GM23338 (cell line): ENCODE measurements at places on chromosomes 11 and 22. TPM values are rescaled to one million over a fixed set of nuclear protein-coding genes. Genes with fewer than 3 reads are reported as not detected.

- DNase-seq = no peak
- H3K4me1 ChIP-seq = no peaks in the 10 kb centered on the region
- H3K27me3 ChIP-seq = no peaks in the 10 kb centered on the region
- H3K4me3 ChIP-seq = no peak overlapping the region
- no peak overlapping the region for H3K27ac ChIP-seq
These were observed 14.0 kb downstream of the RPUSD4 start for GRCh38 chr11:126197277-126197939.

- H3K27ac ChIP-seq = no peak overlapping the region
- peaks cover 14% of the 10 kb centered on the region for H3K4me1 ChIP-seq
- no peak overlapping the region for H3K4me3 ChIP-seq
- peak; percentile 15 for DNase-seq
- H3K36me3 ChIP-seq = no peaks in the 10 kb centered on the region
These were observed 62.8 kb downstream of the PRDM11 start for GRCh38 chr11:45209000-45209879.

DNA sequence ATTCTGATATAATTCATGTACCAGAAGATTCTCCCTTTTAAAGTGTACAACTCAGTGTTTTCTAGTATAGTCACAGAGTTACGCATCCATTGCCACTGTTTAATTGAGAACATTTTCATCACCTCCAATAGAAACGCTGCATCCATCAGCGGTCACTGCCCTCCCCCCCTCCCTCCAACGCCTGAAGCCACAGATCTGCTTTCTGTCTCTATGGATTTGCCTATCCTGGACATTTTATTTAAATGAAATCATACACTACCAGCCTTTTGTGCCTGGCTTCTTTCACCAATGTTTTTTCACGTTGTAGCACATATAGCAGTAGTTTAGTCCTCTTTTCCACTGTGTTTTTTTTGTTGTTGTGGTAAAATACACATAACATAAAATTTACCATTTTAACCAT is 22.8 kb downstream of the TCP11L1 start:
- peaks cover 17% of the 10 kb centered on the region for H3K36me3 ChIP-seq
- H3K4me3 ChIP-seq = no peak overlapping the region
- no peaks in the 10 kb centered on the region for H3K27me3 ChIP-seq
- no peak for DNase-seq
- peaks cover 9% of the 10 kb centered on the region; the same call in 1 of the 2 replicates for H3K4me1 ChIP-seq

- H3K36me3 ChIP-seq = no peaks in the 10 kb centered on the region
- H3K4me1 ChIP-seq = no peaks in the 10 kb centered on the region
- H3K27ac ChIP-seq = no peak overlapping the region
- no peak overlapping the region for H3K4me3 ChIP-seq
These were observed 8.7 kb downstream of the POU2AF1 start for GRCh38 chr11:111370270-111370901.

DNA sequence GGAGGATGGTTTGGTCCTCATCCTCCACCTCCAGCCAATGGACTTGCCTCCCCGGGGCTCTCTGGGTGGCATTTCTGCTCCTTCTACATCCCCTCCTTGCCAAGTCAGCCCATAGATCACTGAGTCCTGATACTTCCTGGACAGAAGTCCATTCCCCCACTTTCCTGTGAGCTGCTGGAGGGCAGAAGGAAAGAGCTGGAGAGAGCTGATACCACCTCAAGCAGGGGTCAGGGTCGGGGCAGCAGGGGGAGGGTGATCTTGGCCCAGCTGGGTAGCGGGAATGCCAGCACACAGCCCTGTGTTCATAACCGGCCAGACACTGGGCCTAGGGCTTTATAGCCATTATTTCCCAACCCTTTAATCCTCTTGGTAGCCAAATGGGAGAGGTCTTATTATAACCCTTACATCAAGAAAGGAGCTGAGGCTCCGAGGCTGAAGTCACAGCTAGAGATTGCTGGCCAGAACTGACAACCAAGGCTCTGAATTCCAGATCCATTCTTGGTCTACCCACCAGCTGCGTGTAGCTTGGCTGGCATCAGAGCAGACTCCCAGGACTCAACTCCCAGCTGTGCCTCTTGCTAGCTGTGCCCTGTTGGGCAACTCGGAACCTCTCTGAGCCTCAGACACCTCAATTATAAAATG is 39.9 kb downstream of the CD6 start:
- no peaks in the 10 kb centered on the region for H3K36me3 ChIP-seq
- DNase-seq = no peak
- no peak overlapping the region for H3K4me3 ChIP-seq
- peaks cover 54% of the 10 kb centered on the region for H3K27me3 ChIP-seq
- no peak overlapping the region for H3K27ac ChIP-seq

DNA sequence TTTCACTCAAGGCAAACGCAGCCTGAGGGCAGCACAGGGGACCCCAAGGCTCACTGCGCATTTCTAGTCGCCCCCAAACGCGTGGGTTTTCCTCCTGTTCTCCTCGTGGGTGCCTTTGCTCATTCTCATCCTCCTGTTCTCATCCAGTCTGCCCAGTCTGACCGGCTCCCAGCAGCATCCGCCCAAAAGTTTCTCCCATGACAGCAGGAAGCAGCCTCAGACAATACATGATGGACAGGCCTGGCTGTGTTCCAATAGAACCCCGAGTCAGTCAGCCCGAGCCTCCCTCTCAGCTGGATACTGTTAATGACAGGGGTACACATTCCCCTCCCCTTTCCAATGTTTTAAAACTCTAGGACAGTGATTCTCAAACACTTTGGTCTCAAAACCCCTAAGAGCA is 22.5 kb upstream of the KRTAP5-7 start:
- no peak for DNase-seq
- no peaks in the 10 kb centered on the region for H3K36me3 ChIP-seq
- no peak overlapping the region for H3K27ac ChIP-seq

DNA sequence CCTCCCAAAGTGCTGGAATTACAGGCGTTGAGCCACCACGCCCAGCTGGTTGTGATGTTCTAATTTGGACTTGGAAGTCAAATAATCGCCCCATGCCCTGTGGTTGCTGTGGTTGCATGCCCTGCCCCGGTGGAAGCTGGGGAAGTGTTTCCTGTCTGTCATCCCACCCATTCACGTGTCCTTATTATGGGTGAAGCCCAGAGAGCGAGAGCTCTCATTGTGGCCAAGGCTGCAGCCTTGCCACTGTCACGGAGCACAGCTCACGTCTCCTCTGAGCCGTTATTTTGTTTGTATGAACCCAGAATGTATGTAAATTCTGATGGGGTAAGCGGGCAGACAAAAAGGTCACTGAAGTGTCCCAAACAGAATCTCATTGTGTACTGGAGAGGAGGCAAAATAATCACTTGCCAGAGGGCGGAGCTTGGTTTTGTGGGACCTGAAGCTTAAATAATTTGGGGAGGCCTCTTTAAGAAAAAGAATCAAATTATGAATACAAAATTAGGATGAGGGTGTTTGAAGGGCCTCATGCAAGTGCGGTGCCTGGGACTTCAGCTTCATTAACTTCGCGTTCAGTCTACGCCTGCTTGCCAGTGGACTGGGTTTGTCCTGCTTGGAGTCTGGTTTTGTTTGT is 25.8 kb upstream of the TREH start:
- H3K4me1 ChIP-seq = peaks cover 18% of the 10 kb centered on the region
- no peak for DNase-seq
- H3K27me3 ChIP-seq = no peaks in the 10 kb centered on the region
- H3K27ac ChIP-seq = no peak overlapping the region
- no peak overlapping the region for H3K4me3 ChIP-seq

GRCh38 chr11:121479698-121480238 is 27.0 kb upstream of the SORL1-AS1 start:
- peak overlapping the region; percentile 60; the same call in 1 of the 2 replicates for H3K27ac ChIP-seq
- no peaks in the 10 kb centered on the region for H3K27me3 ChIP-seq
- DNase-seq = no peak
- peaks cover 49% of the 10 kb centered on the region for H3K4me1 ChIP-seq
- no peak overlapping the region for H3K4me3 ChIP-seq
- peaks cover 4% of the 10 kb centered on the region; the same call in 1 of the 2 replicates for H3K36me3 ChIP-seq

- H3K36me3 ChIP-seq = no peaks in the 10 kb centered on the region
- H3K27ac ChIP-seq = no peak overlapping the region
- H3K4me3 ChIP-seq = no peak overlapping the region
These were observed 2.6 kb upstream of the SHISA8 start for GRCh38 chr22:41917375-41917902.

DNA sequence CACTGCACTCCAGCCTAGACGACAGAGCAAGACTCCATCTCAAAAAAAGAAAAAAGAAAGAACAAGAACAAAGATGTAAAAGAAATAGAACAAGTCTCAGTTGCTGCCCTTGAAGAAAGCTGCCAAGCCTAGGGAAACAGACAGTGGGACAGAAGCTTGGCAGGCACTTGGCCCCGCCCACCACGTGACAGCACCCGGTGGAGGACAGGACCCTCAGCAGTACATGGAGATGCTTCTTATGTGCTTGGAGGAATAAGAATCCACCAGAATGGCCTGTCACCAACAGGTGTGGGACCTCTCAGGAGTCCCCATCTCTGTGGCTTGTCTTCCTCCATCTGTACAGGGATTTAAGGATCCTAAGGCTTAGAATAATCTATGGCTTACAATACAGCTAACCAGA is 7.6 kb upstream of the TMPRSS6 start:
- no peak overlapping the region for H3K4me3 ChIP-seq
- no peaks in the 10 kb centered on the region for H3K27me3 ChIP-seq
- 0 out of 2 replicates have a peak, but pooled peaks cover 5% of the 10 kb centered on the region for H3K4me1 ChIP-seq
- no peak for DNase-seq
- no peaks in the 10 kb centered on the region for H3K36me3 ChIP-seq

GRCh38 chr22:46478083-46478551 is 59.3 kb downstream of the CELSR1 start:
- H3K27me3 ChIP-seq = no peaks in the 10 kb centered on the region
- DNase-seq = no peak
- no peak overlapping the region for H3K4me3 ChIP-seq
- H3K27ac ChIP-seq = no peak overlapping the region

- DNase-seq = no peak
- no peak overlapping the region for H3K27ac ChIP-seq
- H3K27me3 ChIP-seq = no peaks in the 10 kb centered on the region
- no peak overlapping the region for H3K4me3 ChIP-seq
These were observed 34.9 kb upstream of the CD82 start for GRCh38 chr11:44530413-44531115.

DNA sequence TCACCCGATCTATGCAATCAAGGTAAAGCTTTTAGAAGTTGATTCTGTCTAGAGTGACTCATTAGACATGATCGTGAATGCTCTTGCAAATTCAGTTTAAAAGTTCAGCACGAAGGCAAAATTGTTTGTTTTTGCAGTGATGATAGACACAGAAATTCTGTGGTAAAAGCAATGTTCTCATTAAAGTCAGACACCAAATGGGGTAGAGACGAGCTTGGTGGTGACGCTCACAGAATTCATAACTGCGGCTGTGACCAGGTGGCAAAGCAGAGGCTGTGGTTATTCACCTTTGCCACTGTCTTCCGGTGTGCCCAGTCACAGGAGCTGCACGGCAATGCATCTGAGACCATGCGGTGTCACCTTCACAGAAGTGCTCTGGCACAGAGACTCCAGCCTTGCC is 83.4 kb downstream of the WNT7B start:
- peaks cover 5% of the 10 kb centered on the region; the same call in 1 of the 2 replicates for H3K4me1 ChIP-seq
- no peak overlapping the region for H3K27ac ChIP-seq
- H3K27me3 ChIP-seq = no peaks in the 10 kb centered on the region
- DNase-seq = no peak

GRCh38 chr11:75096456-75097172 is at the start of gene OR2AT4:
OR2AT4 (minus strand) TSS chr11:75096876.
- no peak for DNase-seq
- no peak within 1 kb of the TSS for H3K4me3 ChIP-seq
- no peaks in the 10 kb centered on the region for H3K27me3 ChIP-seq
- H3K36me3 ChIP-seq = no peaks in the 10 kb centered on the region; the same call in 1 of the 2 replicates
- no peaks in the 10 kb centered on the region; the same call in 1 of the 2 replicates for H3K4me1 ChIP-seq

DNA sequence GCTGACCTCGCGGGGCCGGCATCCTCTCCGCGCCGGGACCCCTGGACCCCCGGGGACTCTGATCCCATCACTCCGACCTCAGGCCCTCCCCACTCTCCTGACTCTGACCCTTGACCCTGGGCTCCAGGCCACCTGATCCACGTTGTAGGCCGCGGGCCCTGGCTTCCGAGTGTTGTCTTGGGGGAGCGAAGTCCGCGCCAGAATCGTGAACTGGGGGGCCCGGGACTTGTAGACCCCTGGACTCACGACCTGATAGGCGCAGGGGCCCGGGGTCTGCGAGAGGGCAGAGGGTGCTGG is 716 bp upstream of the TYMP start:
- peaks cover 83% of the 10 kb centered on the region for H3K27me3 ChIP-seq
- DNase-seq = no peak
- H3K36me3 ChIP-seq = no peaks in the 10 kb centered on the region
- peak overlapping the region; percentile 66 for H3K4me3 ChIP-seq
- H3K27ac ChIP-seq = no peak overlapping the region
- 0 out of 2 replicates have a peak, but pooled peaks cover 4% of the 10 kb centered on the region for H3K4me1 ChIP-seq

- no peak for DNase-seq
- no peaks in the 10 kb centered on the region for H3K36me3 ChIP-seq
- H3K27ac ChIP-seq = no peak overlapping the region
- no peak overlapping the region for H3K4me3 ChIP-seq
These were observed 18.3 kb upstream of the RAC2 start for GRCh38 chr22:37262346-37262745.

DNA sequence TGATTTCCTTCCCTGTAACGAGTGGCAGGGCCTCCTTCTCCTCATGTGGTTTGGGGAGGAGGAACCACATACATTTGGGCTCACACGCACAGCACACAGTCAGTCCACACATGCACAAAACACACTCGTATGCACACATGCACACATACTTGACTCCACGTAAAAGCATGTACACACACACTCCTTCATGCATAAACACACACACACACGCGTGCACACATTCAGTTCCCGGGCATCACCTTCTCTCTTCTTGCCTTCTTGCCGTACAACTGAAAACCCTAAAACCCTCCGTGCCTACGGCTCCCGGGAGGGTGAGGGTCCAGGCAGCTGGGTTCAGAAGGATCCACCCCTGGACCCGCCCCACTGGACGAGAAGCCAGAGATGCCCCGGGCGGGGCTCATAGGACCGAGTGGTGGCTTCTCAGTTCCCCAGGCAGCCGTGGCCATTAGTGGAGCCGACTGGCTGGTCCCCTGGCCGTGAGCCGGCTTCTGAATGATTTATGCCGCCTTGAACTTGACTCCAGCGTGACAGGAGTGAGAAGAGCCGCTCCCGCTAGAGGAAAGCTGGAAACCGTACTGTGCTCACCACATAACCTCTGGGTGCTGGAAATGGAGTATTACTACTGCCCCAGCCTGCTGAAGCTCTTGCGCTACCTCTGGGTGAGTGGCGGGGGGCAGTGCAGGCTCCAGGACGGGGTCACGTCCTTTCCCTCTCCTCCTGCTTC is 117.4 kb downstream of the KIAA1671 start:
- DNase-seq = peak; percentile 32
- no peak overlapping the region for H3K4me3 ChIP-seq
- no peaks in the 10 kb centered on the region for H3K36me3 ChIP-seq

The SMARCB1 gene
- total RNA-seq = 115 and 132 TPM in 2 replicates

The MRGPRX3 gene
- total RNA-seq = not detected in 2 replicates

The SLC22A8 gene
- total RNA-seq = not detected in 2 replicates

The SYNGR1 gene
- total RNA-seq = 12.3 and 30.9 TPM in 2 replicates

The BIRC3 gene
- total RNA-seq = 0.03 TPM in 1 of 2 replicates, not detected in the other

The MPPED2 gene
- total RNA-seq = 6.8 and 15.8 TPM in 2 replicates
